ENCODE measurements at places on chromosomes 6 and 20.
A peak's percentile ranks its signal among the peaks of the same experiment; 100 is the strongest.

- DNase-seq: no peak
These were observed 8.7 kb downstream of the ENPP3 start for GRCh38 chr6:131645846-131646245.

GRCh38 chr6:31267651-31268368 is 4.1 kb downstream of the HLA-C start:
- peak; percentile 50 for DNase-seq

DNA sequence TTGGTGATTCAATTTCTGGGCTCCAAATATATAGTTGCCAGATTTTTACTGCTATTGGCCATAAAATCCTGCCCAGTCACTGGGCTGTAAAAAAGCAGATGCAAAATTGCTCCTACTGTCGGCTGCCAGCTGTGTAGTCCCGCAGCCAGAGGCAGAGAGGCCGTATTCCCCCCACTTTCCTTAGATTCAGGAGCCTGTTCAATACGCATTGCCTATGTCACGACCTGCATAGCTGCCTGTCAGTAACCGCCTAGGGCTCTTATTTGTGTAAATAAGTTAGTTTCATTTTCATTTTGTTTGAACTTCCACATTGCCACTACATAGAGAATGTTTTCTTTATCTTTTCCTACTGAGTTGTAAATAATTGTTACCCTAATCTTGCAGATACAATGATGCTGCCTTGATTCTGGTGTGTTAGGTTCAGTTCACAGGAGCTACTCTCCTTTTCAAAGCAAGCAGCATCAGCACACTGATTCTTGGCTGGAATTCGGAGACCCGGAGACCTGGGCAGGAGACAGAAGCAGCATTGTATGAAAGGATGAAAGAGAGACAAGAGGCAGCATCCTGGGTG is 46.0 kb upstream of the UST start:
- no peak for DNase-seq

DNA sequence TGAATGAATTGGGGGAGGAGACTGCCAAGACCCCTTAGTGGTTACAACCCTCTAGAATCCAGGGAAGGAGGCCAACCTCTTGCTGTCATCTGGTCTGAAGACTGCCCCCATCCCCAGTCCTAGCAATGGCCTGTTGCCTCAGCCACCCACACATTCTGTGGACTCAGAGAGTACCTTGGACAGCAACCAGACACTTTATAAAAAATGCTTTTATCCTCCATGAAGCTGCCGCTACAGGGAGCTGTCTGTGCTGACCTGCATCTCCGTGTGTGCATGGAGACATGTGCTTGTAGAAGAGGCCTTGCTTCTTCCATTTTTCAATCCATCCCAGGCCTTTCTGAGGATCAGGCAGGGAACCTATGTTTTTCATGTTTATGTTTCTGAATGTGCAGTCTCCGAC is 15.2 kb downstream of the CDH22 start:
- DNase-seq: no peak

- DNase-seq: no peak
These were observed 15.0 kb upstream of the MAFB start for GRCh38 chr20:40703975-40704530.

DNA sequence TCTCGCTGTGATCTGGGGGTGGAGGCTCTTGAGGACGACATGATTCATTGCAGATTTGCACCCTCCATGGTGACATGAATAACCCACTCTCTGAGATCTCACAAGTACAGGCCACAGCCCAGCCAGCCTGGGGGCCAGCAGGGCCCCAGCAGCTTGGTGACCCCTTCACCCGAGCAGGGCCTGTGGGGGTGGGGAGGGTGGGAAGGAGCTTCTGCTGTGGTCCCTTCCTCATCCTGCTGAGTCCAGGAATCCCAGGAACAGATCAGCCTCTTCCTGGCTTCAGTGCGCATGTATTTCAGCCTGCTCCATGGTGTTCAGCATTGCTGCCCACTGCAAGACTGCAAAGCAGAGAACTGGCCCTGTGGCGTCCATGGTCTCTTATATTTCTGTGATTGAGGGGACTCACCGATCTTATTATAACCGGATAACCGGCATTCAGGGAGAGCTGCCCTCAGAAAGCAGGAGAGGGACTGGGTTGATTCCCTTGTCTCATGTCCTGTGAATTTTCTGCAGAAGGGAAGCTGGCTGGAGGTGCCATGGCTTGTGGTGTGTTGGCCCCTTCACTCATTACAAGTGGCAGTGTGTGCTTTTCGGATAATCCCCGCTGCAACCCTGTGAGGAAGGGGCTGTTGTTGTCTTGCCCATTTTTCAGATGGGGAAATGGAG is 118.8 kb upstream of the FRMD1 start:
- DNase-seq: no peak

DNA sequence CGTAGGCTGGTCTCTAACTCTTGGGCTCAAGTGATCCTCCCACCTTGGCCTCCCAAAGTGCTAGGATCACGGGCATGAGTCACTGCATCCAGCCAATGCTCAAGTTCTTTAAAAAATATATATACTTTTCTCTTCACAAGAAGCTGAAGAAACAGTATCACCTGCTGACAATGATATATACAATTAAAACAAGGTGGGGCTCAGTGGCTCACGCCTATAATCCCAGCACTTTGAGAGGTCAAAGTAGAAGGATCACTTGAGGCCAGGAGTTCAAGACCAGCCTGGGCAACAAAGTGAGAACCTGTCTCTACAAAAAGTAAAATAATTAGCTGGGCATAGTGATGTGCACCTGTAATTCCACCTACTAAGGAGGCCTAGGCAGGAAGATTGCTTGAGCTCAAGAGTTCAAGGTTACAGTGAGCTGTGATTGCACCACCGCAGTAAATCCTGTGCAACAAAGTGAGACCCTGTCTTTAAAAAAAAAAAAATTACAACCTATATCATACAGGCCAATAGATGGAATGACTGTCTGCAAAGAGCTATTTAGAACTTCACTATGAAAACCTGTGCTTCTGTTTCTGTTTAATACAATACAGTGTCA is 36.4 kb downstream of the MBOAT1 start:
- DNase-seq: no peak

DNA sequence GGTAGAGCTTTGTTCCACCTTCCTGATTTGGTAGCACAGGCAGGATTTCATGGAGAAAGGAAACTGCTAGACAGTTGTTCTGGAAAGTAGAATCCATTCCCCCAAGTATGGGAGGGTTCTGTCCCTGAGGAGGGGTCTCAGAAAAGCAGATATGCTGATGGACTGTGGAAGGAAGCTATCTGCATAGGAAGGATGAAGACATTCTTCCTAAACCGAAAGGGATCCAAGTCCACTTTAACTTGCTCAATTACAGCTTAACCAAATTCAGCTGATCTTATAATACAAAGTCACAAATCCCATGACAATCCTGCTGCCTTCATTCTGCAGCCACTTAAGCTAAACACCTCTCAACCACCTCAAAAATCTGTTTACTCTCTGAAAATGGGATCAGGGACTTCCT is 2.6 kb downstream of the MAN1A1 start:
- DNase-seq: no peak

DNA sequence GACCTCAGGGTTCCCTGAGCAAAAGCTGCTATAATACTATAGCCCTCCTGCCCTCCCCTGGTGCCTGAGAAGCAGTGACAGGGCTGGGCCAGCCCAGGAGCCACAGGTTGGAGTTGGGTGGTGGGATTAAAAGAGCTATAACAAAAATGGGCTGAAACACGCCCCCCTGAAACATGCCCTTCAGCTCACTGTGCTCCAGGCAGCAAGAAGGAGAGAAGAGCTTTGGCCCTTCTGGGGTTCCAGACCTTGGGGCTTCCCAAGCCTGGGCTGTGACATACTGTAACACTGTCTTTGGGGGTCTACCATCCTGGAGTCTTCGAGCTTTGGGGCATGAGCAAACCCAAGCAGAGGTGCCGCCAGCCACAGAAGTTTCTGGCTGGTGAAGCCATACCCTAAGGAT is 129.2 kb downstream of the HTR1B start:
- DNase-seq: no peak

GRCh38 chr6:13992417-13993055 is 67.8 kb downstream of the RNF182 start:
- no peak for DNase-seq

DNA sequence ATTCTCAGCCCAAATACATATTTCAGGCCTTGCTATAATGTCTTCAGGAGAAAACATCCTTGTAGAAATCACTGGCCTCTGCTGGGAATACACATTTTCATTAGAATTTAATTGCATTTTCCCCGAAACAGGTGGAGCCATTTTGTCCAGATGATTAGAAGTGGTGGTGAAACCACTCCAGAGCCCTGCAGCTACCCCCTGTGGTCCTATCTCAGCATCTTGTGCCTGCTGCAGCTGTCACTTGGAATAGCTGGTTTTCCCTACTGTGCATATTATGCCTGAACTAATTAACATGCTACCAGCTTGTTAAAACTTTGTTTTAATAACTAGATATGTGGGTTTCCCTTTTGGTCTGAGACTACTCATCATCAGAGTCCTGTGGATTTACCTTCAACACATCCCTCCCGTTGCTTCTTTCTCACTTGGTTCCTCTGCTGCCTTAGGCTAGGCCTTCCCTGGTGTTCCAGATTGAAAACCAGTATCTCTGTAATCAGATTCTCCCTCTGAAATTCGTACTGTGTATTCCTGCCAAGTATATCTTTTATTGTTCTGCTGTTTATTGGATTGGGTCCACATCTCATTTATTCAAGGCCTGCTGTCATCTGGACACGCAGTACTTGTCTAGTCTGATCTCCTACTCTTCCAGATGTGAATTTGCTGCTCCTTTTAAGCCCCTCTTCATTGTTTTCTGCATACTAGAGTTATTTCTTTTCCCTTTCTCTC is 15.2 kb downstream of the DNAH8 start:
- no peak for DNase-seq

DNA sequence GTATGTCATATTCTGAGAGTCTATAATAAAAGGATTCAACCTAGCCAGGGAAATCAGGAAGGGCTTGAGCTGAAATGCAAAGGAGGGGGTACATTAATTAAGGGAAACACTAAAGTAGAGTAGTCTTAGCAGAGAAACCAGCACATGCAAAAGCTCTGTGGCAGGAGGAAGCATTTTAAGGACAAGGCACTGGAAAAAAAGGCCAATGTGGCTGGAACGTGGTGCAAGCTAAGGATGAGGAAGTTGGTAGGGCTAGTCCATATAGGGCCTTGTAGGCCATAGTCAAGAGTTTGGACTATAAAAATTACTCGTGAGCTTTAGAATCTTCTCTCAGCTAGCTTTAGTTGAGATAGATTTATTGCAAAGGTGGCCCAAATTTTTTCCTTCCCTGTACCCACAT is 75.2 kb upstream of the TOP1 start:
- no peak for DNase-seq

- no peak for DNase-seq
These were observed 15.1 kb downstream of the RNF217 start for GRCh38 chr6:124977067-124977908.

GRCh38 chr6:133837801-133838349 is 51.0 kb upstream of the TCF21 start:
- DNase-seq: peak; percentile 22

DNA sequence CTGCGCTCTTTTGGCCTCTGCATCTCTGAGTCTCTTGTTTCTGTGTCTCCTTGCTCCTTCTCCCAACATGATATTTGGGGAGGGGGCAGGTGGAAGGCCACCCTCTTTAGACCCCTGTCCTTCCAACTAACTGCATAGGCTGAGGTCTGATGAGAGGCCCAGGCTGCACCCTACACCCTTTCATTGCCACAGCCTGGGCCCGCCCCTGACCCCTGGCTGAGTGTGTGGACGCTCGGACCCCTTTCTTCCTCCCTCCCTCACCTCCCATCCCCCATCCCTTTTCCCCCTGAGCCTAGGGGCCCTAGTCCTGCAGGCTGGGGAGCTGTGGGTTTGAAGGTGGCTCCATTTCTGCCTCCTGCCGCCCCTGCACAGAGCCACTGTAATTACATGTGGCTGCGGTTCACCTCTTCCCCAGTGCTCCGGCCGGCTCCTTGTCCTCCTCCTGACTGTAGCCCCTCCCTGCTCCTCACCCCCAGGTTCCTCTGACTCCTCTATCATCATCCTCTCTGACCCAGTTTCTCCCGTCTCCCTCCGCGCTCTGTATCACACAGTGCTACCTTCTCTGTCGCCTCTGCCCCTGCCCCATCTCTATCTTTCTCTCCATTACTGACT is 6.8 kb downstream of the MDFI start:
- no peak for DNase-seq

GRCh38 chr6:64774881-64775280 is 932.1 kb downstream of the EYS start:
- DNase-seq: no peak

- DNase-seq: no peak
These were observed 122.0 kb upstream of the CARMIL1 start for GRCh38 chr6:25157183-25157582.

DNA sequence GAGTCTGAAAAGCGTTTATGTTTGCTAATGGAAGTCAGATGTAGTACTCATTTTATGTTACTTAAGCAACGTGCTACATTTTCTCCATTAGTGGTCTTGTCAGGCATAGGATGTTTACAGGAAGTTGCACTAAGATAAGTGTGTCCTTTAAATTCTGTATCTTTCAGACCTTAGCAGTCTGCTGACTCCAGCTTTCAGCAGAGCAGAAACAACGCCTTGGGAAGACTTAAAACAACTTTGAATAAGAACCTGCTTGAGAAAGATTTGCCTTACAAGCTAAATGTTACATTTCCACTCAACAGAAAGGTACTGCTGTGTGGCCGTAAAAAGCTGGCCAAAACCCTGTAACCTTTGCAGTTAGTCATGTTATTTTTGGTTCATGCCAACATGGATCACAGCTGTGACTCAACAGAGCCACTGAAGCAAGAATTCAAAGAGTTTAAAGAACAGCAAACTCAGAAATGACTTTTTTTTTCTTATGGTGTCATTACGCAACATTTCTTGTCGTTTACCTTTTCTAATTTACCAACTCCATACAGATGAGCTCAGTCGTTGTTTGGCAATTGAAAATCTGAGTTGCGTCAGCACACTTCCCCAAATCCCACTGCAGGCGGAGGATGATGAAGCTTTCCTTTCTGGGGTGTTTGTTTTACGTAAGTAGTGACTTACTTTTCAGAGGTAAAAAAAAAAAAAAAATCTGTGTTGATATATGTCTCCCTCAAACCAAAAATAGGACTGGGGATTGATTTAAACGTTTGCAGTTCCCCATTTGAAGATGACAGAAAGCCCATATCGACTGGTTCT is 27.9 kb upstream of the BMP6 start:
- peak; percentile 14 for DNase-seq

- no peak for DNase-seq
These were observed 78.9 kb upstream of the TMEM181 start for GRCh38 chr6:158480989-158481388.

DNA sequence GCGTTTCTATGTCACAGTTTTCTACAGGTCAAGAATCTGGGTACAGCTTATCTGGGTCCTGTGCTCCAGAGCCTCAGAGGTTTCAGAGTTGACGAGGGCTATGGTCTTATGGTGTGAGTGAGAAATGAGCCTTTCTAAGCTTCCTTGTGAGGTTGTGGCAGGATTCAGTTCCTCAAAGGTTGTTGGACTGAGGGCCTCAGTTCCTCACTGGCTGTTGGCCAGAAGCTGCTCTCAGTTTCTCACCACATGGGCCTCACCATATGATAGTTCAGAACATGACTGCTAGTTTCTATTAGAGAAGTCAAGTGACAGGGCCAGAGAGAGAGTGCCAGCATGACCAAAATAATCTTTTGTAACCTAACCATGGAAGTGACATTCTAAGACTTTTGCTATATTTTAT is 96.1 kb downstream of the NUS1 start:
- DNase-seq: peak; percentile 3

- DNase-seq: no peak
These were observed 128.6 kb upstream of the PRND start for GRCh38 chr20:4593149-4593525.

GRCh38 chr6:154805288-154805911 is 72.2 kb downstream of the SCAF8 start:
- DNase-seq: no peak
